ENCODE measurements at places on chromosomes 6 and 20.

DNA sequence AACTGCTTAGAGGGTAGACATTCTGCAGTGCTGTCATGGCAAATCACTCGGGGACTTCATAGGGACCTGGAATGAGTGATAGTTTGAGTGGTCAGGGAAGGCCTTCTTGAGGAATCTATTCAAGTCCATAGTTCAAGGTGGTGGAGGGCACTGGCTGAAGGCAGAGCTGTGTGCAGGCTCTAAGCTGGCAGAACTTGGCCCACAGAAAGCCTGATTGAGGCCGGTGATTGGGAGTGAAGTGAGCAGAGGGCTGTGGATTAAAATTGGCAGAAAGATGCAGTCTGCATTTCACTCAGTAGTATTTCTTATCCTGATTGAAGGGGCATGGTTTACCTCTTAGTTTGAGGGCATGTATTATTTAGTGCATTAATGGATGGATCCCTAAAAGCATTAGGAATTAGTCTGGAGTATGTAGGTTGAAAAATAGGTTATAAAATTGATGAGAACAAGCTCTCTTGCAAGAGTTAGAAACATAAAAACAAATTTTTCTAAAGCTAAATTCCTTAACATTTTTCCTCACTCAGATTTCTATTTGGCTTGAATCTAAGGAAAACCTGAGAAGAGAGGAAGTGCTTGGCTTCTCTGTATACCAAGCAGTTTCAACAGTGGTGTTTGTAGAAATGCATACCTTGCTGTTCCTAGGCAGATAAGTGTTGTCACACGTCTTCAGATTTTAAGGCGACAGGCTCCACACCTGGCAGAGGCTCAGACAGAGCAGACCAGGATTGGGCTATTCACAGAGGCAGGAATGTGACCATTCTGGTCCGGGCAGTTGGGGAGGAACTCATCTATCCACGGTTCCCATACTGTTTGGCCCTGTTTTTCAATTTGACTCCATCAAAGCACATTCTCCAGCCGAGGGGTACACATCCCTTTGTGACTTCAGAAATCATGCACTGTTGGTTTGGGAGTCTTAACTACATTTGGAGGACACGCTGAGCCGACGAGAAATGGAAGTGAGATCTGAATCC, 45.2 kb downstream of the UTRN start:
- no peak for DNase-seq

DNA sequence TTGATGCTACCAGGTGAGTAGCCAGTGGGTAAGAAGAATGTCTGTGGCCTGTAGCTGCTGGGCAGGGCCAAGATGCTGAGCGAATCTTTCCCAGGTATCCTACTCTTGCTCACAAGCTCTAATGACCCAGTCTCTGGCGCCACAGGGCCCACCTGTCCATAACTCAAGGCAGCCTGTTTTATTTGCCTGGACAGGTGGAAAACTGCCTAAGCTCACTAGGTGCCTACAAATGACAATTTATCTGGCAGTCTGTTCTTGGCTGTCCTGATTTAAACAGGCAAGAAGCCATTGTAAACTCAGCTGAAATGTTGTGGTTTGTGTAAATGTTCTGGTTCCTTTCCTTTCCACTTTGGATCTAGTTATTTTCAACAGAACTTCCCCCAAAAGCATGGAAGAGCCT, 113.3 kb downstream of the TCP11 start:
- DNase-seq, result no peak

GRCh38 chr20:60214901-60215815, 256.9 kb downstream of the CDH26 start:
- no peak for DNase-seq

GRCh38 chr6:146191166-146191565, 162.3 kb downstream of the GRM1 start:
- no peak for DNase-seq

DNA sequence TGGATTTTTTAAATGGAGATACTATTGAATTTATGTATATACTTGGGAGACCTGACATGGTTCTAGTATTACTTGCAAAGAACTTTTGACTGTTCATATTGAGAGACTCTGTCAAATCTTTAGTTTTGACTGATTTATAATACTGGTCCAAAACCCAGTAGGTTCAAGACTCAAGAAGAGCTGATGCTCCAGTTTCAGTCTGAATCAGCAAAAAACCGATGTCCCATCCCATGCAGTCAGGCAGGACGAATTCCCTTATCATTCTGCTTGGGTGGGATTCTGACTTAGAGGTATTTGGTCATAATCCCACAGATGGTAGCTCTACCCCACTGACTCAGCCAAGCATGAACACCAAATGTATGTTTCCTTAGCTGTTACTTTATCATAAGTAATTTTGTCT, 29.5 kb downstream of the ZNF334 start:
- DNase-seq, result no peak

DNA sequence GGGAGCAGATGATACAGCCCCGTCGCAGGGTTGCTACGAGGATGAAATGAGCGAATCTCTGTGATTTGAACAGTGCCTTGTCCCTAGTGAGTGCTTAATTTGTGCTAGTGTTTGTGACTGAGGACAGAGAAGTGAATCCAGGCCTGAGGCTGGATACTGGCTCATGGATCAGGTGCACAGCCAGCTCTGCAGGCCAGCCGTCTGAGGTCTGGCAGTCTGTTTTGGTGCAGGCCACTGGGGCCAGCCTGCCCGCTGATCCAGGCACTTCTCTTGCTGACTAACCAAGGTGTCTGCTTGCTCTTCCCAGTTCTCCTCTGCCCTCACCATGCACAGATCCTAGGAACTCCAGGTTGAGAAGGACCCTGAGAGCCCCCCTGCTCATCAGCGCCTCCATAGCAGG, 181.0 kb downstream of the LRFN2 start:
- DNase-seq, result no peak

DNA sequence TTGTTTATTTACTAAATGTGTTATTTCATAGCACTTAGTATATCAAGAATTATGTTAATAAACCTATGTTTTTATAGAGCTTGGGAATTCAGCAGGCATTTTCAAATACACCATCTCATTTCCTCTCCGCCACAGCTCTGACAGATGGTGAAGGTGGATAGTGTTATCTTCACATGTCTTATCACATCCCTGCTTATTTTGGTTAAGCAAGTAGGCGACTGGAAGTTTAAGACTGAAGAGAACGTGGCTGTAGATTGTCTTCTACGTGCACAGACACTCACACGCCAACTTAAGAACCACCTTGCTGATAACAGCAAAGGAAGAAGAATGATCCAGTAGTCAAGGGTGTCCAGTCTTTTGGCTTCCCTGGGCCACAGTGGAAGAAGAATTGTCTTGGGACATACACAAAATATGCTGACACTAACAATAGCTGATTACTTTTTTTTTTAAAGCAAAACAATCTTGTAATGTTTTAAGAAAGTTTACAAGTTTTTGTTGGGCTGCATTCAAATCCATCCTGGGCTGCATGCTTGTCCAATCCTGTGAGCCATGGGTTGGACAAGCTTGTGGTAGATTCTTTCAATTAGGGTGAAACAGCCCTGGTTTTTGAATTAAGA, 43.3 kb upstream of the SCGN start:
- no peak for DNase-seq

Data from large intestine (tissue), 12 donors.